ENCODE measurements at places on chromosomes 1 and 21.

- no peak for DNase-seq
Measured at GRCh38 chr1:225449774-225450173, 21.9 kb upstream of the LBR start.

GRCh38 chr1:185661971-185662370 is 72.2 kb upstream of the HMCN1 start:
- no peak for DNase-seq

DNA sequence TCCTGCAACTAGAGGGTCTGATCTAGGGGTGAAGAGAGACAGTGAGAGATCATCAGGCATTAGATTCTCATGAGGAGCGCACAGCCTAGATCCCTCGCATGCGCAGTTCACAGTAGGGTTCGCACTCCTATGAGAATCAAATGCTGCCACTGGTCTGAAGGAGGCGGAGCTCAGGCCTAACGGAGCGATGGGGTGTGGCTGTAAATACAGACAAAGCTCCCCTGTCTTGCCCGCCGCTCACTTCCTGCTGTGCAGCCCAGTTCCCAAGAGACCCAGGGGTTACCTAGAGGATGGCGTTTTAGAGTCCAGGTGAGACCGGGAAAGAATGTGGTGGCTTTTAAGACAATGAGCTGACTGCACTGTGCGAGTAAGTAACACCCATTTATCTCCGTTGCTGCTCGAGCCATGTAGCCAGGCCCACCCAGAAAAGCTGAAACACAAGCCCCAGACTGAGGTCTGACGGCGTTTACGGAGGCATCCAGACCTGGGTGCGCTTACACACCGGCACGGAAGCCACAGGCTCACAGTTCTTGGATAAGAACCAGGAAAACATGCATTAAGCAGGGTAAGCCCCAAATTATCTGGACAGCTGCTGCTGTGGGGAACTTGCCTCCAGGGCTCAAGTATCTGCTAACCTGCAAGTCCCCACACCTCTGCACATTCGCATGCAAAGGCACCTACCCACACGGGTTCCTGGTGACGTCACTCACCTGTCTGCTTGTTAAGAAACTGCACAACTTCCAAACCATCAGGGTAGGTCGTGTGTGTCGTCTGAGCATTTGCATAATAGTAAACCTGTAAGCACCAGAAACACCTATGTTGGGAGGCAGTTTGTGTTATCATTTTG is 12.5 kb downstream of the TCP10L start:
- no peak for DNase-seq

- no peak for DNase-seq
Measured at GRCh38 chr1:96747565-96747964, 26.0 kb downstream of the PTBP2 start.

- no peak for DNase-seq
Measured at GRCh38 chr1:246317332-246318035, 189.6 kb downstream of the SMYD3 start.

- DNase-seq = no peak
Measured at GRCh38 chr1:76343356-76343755, 268.8 kb downstream of the ST6GALNAC3 start.

DNA sequence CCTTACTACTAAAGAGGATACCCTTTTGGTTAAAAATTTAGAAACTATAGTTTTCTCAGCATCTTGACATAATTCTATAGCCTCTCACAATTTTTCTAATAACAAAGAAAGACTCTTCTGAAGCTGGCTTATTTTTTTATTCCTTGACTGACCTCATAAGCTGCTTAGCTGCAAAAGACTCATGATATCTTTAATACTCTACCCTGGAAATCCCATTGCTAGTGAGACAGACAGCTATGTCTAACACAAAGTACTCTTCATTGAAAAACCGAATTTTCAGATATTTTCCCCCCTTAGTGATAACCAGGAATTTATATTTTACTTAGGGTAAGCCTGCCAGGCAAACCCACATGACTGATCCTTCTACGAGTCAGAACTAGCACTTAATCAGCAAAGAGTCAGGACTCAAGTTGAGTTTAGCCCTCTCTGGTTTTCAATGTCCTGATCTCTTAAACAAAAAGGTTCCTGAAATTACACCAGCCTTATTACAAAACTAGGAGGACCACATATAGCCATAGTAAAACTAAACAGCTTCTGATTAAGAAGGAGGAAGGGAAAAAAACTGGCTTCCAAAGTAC is 56.9 kb downstream of the ENAH start:
- no peak for DNase-seq

GRCh38 chr1:230743899-230744298 is 3.3 kb upstream of the CAPN9 start:
- DNase-seq = no peak

DNA sequence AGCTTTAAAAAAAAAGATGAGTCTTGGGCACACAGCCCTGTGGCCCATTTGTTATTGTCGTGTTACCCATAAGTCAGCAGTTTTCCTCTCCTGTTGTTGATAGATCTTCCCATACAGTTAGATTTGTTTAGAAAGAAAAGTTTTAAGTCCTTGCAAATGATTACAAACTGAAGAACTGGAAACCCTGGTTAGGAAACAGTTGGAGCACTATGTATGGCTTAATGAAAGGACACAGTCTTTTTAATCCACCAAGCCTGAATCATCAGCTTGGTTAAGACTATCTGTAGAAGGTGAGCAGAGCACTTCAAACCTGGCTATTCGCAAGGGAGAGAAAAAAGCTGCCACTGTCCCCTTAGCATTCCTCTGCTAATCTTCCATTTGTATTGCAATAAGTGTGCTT is 241.0 kb downstream of the DISC1 start:
- no peak for DNase-seq

DNA sequence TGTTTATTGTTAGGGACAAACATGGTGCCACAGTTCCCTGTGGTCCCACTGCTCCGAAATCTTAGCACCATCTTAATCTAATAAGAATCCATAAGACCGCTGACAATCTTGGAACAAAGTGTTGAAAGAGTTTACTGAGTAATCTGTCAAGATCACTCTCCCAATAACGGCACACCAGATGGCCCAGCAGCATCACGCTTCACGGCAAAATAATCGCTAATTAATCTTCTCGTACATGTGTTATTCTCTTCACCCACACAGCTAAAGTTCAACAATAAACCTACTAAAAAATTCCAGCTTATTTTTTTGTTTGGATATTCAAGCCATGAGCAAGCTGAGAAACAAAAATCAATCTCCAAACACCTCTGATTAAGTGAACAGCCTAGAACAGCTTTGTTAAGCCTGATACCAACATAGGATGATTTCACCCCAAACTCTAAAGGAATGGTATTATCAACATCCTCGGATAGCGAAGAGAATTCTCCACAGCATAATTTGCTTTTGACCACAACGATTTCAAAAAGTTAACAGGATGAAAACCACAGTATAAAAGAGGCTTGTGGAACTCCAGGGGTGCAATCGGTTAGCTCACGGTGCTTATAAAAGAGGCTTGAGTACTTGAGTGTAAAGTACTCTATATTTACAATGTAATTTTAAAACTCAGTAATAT is 329.9 kb upstream of the GREM2 start:
- no peak for DNase-seq

- no peak for DNase-seq
Measured at GRCh38 chr1:208040821-208041297, 129.9 kb upstream of the CD34 start.

GRCh38 chr1:5883129-5884048 is 108.8 kb downstream of the NPHP4 start:
- no peak for DNase-seq

- DNase-seq = no peak
Measured at GRCh38 chr1:113949007-113949406, 19.9 kb downstream of the HIPK1 start.

- no peak for DNase-seq
Measured at GRCh38 chr1:169113613-169114119, 7.2 kb downstream of the ATP1B1 start.

GRCh38 chr1:117659550-117660270 is 53.9 kb downstream of the TENT5C start:
- no peak for DNase-seq
